ENCODE measurements at places on chromosomes 1 and 21.

DNA sequence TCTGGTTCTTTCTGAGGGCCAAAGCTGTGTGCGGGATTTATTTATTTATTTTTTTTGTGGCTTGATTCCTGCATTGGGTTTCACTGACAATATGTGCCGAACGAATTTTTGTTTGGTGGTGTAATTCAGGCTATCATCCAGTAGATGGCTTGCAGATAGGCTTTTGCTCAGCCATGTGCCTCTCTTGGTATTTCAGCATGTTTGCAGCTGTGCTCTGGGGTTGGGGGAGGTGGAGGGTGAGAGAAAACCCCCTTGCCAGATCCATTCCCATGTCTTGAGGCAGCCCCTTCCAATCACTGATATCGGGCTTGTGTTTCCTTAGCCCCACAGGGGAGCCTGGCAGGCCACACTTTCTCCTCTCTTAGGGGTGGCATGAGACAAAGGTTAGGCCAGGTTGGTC is 302.4 kb downstream of the PTGER3 start:
- no peak for DNase-seq

DNA sequence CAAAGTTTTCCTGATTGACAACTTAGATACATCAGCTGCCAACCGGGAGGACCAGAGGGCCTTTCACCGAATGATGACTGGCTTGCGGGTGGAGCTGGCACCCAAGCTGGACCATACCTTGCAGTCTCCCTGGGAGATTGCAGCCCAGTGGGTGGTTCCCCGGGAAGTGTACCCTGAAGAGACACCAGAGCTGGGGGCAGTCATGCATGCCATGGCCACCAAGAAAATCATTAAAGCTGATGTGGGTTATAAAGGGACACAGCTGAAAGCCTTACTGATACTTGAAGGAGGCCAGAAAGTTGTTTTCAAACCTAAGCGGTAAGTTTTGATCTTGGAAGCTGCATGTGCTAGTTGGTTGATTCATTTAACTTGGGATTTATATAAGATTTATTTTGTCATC is 18.2 kb downstream of the FAM20B start:
- no peak for DNase-seq

GRCh38 chr1:26972821-26973220 is 12.6 kb upstream of the KDF1 start:
- no peak for DNase-seq

DNA sequence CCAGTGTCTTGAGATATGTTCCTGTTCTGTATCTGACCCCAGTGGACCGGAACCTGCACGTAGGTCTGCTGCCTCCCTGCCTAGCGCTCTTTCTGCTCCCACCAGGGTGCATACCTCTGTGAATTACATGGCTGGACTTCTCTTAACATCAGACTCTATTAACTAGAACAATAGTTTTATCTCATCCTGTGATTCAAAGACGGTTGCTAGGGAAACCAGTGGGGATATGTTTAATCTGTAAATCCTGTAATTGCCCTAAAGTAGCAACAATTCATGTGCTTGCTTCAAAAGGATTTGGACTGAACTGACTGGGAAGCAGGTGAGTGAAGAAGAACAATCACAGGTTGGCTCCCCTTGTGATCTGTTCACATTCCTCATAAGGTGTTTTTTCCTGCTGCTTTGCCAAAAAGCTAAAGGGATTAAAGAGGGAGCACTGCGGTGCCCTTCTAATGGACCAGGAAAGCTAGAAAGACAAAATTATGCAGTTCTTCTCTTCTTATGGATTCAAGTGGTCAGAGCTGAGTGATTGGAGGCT is 52.7 kb upstream of the DIRAS3 start:
- DNase-seq = no peak

- no peak for DNase-seq
These were observed 8.5 kb downstream of the PYCR2 start for GRCh38 chr1:225915538-225915991.

Measured in stimulated activated CD4-positive, alpha-beta T cell treated with anti-CD3 and anti-CD28 coated beads, Interleukin-1b, Interleukin-23, amount 100 ng/mL, for 24 hours (primary cell).